Activated T-helper 1 cell treated with anti-CD3 and anti-CD28 coated beads, Interleukin-12 subunit alpha, Interleukin-12 subunit beta, Interleukin-2, Interleukin-4 antibody, amounts not matched to agents 30 ng/mL and 10 ng/mL and 1 ng/mL, durations not matched to agents 14 hours and 24 hours and 36 hours (primary cell): ENCODE measurements at places on chromosomes 1 and 21. TPM values are rescaled to one million over a fixed set of nuclear protein-coding genes. Genes with fewer than 3 reads are reported as not detected.

OR2L13 gene
- not detected in 2 replicates for total RNA-seq

C1orf141 gene
- total RNA-seq: not detected in 2 replicates

DMBX1 gene
- not detected in 2 replicates for total RNA-seq

OSCP1 gene
- total RNA-seq: 0.39 and 0.96 TPM in 2 replicates

PAFAH2 gene
- 8.0 and 9.0 TPM in 2 replicates for total RNA-seq

FAM43B gene
- total RNA-seq: not detected in 2 replicates

CFHR4 gene
- not detected in 2 replicates for total RNA-seq
